ENCODE measurements at places on chromosomes 11 and 22.

DNA sequence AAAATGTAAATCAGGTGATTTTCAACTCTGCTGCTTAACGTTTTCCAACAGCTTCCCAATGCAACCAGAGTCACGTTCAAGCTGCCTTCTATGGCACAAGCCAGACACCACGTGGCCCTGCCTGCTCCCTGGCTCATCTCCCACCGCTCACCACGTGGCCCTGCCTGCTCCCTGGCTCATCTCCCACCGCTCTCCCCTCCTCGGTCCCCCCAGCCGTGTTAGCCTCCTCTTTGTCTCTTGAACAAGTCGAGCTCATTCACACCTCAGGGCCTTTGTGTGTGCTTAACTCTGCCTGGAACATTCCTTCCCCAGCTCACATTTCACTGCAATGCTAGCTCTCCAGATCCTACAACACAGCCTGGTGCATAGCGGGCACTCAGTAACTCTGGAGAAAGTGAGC lies 307.6 kb downstream of the CTTN start:
- no peak for DNase-seq

DNA sequence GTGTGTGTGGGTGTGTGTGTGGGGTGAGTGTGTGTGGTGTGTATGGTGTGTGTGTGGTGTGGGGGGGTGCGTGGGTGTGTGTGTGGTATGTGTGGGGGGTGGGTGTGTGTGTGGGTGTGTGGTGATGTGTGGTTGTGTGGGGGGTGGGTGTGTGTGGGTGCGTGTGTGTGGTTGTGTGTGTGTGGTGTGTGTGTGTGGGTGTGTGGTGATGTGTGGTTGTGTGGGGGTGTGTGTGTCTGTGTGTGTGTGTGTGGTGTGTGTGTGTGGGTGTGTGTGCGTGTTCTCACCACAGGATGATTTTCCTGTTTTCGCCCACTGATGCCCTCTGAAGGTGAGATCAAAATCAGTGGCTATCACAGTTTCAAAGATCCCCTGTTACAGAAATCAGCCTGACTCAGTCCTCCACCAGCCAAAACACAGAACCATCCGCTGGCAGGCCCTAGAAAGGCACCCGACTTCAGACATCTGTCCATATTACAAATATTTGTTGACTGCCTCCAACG lies 24.7 kb downstream of the CPT1A start:
- DNase-seq = no peak

- no peak for DNase-seq
These were observed 324.3 kb downstream of the OPCML start for GRCh38 chr11:133207995-133208394.

DNA sequence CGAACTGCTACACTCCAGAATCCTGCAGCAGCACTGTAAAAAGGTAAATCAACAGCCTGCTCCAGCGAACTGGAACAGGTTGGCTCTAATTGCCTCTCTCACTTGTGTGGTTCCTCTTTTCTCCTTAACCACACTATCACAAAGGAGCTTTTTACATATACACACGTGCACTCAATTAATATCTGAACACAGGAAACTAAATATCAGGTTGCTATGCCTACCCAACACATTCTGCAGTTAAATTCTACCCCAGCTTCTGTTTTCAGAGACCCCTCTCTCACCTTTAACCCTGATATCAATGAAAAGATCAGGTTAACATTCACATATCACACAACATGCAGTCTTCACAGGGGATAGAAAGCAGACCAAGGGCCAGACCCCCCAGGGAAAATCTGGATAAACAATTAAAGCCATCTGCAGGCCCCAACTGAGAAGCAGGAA lies 11.0 kb downstream of the RBFOX2 start:
- DNase-seq = peak; percentile 62

GRCh38 chr11:118443590-118444218 lies 7.4 kb downstream of the KMT2A start:
- no peak for DNase-seq

GRCh38 chr22:39729141-39729934 lies 158.8 kb downstream of the CACNA1I start:
- no peak for DNase-seq

GRCh38 chr11:93604008-93604660 lies 57.3 kb upstream of the CEP295 start:
- no peak for DNase-seq

DNA sequence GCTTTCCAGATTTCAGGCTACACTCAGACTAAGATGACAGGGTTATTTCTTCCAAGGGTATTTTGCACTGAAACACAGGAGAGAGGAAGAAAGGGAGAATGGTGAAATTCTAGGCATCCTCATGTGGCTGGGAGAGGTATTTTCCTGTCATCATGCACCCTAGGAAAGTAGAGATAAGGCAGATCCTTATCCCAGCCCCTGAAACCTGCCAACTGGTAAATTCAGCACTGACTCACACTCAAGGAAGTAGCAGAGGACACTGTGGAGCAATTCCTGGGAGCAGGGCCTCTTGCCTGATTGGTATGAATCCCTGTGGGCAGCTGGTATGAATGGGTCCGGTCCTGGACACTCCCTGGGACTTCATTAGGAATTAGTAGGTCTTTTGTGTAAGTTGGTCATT lies 37.6 kb upstream of the SLC5A1 start:
- no peak for DNase-seq

- no peak for DNase-seq
These were observed 340.0 kb downstream of the METTL15 start for GRCh38 chr11:28448186-28448585.

GRCh38 chr11:60594998-60595642 lies 79.9 kb downstream of the MS4A13 start:
- no peak for DNase-seq

DNA sequence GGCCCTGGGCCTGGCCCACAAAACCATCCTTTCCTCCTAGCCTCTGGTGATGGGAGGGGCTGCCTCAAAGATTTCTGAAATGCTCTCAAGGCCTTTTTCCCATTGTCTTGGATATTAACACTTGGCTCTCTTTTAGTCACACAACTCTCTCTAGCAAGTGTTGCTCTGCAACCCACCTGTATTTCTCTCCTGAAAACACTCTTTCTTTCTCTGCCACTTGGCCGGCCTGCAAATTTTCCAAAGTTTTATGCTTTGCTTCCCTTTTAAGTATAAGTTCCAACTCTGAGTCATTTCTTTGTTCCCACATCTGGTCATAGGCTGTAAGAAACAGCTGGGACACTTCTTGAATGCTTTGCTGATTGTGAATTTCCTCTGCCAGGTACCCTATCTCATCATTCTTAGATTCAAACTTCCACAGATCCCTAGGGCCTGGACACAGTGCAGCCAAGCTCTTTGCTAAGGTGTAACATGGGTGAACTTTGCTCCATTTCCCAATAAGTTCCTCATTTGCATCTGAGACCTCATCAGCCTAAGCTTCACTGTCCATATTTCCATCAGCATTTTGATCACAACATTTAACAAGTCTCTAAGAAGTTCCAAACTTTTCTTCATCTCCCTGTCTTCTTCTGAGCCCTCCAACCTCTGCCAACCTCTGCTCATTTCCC lies 93.8 kb downstream of the TRIM29 start:
- DNase-seq = no peak

DNA sequence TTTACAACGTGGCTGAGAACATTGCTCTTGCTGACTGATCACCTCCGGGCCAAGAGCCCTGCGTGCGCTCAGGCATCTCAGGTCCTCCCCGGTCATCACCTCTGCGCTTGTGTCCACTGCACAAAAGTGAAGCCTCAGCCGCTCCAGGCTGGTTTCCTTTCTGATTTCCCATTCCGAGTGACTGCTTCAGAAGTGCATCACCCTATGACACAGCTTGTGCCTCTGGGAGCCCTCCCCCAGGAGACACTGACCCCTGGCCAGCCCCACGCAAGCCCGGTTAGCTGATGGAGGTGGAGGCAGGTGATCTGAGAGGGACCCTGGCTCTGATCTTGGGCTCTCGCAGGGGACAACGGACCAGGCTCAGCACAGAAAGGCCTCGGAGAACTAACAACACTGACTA lies 38.3 kb upstream of the GNB1L start:
- DNase-seq = no peak

- no peak for DNase-seq
These were observed 816.2 kb upstream of the LUZP2 start for GRCh38 chr11:23680488-23681230.

DNA sequence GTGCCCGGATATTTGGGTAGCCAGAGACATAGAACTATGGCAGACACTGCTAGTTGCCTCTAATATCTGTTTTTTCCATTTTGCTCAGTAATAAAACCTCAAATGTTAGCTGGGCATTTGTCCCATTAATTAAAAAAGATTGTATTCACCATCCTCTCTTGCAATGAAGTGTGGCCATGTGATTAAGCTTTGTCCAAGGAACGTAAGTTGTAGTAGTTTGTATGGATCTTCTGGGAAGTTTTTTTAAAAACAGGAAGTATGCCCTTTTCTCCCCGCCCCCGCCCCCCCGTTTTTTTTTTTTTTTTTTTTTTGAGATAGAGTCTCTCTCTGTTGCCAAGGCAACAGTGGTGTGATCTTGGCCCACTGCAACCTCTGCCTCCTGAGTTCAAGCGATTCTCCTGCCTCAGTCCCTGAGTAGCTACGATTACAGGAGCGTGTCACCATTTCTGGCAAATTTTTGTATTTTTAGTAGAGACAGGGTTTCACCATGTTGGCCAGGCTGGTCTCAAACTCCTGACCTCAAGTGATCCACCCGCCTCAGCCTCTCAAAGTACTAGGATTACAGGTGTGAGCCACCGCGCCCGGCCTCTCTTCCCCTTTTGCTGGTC lies 1.7 kb upstream of the TMEM135 start:
- no peak for DNase-seq

DNA sequence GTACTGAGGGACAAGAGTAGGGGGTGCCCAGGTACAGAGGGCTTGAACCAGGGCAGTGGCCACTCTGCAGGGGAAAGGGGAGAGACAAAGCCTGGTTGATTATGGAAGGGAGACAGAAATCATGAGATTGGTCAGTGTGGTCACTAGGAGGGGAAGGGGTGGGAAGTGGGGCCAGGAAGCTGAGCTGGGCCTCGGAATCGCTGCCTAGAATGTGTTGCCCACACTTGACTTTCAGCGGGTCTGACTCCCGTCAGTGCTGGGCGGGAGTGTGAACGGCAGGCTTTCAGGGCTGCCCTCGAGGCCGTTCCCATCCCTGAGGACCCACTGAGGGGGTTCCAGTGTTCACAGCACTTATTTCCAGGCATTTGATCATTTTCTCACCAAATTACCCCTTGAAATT lies 5.9 kb downstream of the DAGLA start:
- no peak for DNase-seq

GRCh38 chr11:119107538-119108145 lies 498 bp downstream of the C2CD2L start:
- no peak for DNase-seq

DNA sequence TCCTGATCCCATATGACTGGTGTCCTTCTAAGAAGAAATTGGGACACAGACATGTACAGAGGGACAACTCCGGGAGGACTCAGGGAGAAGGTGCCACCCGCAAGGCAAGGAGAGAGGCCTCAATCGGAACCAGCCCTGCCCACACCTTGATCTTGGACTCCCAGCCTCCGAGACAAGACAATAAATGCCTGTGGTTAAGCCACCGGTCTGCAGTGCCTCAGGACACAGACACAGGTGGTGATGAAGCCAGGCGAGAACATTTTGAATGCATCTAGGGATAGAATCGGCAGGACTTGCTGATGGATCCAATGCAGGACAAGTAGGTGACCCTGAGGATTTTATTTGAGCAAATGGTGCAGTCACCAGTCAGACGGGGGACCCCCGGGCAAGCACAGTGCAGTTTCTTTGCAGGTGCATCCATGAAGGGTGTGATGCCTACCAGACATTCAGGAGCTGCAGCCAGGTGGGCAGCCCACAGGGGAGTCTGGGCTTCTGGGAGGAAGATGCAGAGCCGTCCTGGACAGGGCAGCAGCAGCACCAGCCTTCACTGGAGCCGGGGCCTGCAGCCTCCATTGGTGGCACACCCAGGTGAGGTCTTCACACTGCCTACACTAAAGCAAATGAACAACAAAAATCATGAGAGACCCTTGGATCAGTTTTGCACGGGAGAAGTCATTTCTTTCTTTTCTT lies 20.2 kb upstream of the SEPTIN5 start:
- no peak for DNase-seq

GRCh38 chr11:15903246-15903645 lies 453.1 kb downstream of the SOX6 start:
- DNase-seq = no peak

DNA sequence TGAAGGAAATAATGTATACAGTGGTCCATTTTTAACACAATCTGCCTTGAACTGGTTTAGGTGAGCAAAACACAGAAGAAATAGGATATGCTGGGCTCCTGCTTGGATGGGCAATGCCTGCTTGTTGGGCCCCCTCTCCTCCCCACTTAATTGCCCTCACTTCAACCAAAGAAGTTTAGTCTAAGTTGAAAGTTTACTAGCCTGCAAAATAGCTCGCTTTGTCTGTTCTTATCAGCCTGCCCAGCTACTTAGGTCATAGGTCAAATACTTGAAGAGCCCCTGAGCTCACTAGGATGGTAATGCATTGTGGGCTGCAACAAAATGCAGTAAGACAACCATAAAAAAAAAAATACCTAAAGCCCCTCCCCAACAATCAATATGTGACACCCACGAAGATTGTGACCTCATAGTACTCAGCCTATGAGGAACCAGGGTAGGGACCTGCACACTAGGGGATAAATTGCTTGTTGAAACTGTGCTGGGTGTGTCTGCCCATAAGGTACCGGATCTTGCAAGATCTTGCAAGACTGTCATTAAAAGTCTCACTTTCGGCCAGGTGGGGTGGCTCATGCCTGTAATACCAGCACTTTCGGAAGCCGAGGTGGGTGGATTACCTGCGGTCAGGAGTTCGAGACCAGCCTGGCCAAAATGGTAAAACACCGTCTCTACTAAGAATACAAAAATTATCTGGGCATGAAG lies 10.9 kb downstream of the DRICH1 start:
- DNase-seq = no peak

DNA sequence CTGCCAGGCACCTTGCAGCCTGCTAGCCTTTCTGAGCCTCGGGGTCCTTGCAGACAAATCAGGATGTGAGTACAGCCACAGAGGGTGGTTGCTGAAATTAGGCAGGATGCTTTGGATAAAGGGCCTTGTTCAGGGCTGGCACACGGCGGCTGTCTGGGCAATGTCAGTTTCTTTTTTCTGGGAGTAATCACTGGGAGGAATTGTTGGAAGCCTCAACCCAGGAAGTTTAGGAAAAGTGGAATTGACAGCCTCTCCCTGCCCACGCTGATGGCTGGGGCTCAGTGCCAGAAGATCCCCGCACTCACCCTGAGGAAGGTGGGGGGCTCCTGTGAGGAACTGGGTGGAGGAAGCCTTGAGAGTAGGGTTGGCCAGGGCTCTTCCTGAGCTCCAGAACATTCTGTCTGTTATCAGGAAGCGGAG lies 37.4 kb downstream of the CD82 start:
- no peak for DNase-seq

GRCh38 chr11:93773601-93774200 lies 10.4 kb upstream of the MED17 start:
- DNase-seq = no peak

GRCh38 chr22:49693848-49694247 lies 133.8 kb downstream of the BRD1 start:
- DNase-seq = no peak

GRCh38 chr11:7894251-7894650 lies 36.8 kb downstream of the OR10A6 start:
- no peak for DNase-seq

- peak; percentile 30 for DNase-seq
These were observed 859 bp upstream of the KRTAP5-5 start for GRCh38 chr11:1628506-1629325.

- DNase-seq = no peak
These were observed 2.6 kb upstream of the P2RY6 start for GRCh38 chr11:73269459-73270015.

Data from NCI-H526 treated with DMSO at 0.1 percent for 48 hours (cell line).